ENCODE measurements at places on chromosomes 13 and 19.

- DNase-seq: no peak
Observed at GRCh38 chr13:49497272-49497671, 1.5 kb downstream of the PHF11 start.

DNA sequence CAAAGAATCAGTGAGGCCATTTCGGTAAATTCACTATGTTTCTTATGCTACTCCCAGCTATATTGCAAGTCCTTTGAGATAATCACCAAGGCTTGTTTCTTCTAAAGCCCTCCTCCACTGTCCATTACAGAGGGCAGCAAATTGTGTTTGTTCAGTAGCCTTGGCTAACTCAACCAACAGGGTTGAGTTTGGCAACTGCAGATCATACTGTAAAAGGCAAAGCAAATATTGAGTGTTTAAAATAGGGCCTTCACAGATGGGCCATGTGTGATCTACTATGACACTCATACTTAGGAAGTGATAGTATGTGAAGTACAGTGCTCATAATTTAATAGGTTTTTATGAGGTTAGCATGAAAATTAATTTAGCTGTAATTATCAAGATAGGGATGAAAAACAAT is 171.3 kb downstream of the DACH1 start:
- no peak for DNase-seq

GRCh38 chr13:93235258-93236015 is 8.8 kb downstream of the GPC6 start:
- DNase-seq: no peak

GRCh38 chr19:49411681-49412326 is 11.4 kb downstream of the PTH2 start:
- no peak for DNase-seq

GRCh38 chr13:51839711-51840540 is 5.1 kb downstream of the TMEM272 start:
- peak; percentile 16 for DNase-seq

GRCh38 chr19:5103061-5103701 is 134.3 kb downstream of the KDM4B start:
- DNase-seq: no peak

DNA sequence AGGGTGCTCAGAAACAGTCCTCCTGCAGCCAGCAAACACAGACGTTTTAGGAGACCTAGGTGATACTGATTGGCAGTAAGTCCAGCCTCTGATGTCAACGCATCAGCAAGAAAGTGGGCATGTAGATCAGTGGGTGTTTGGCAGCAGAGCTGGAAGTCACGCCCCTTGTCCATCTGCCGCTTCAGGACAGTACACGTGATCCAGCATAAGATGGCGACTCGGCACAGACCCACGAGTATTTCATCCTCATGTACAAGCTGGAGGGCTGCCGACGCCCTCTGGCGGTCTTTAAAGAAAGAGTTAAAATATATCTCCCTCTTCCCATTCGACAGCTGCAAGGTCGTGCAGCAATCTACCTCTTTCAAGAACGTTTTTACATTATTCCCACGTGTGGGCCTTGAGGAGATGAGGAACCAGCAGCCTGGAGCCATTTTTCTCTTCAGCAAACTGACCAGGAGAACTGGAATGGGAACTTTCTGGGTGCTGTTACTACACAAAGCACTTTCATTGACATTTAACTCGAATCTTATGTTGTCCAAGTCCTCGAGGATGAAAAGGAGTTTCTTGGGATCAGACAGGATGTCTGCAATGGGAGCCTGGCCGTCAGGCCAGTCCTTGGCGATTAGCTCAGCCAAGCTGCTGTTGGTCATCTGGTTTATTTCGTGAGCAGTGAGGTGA is 22.3 kb downstream of the NLRP11 start:
- peak; percentile 49 for DNase-seq

DNA sequence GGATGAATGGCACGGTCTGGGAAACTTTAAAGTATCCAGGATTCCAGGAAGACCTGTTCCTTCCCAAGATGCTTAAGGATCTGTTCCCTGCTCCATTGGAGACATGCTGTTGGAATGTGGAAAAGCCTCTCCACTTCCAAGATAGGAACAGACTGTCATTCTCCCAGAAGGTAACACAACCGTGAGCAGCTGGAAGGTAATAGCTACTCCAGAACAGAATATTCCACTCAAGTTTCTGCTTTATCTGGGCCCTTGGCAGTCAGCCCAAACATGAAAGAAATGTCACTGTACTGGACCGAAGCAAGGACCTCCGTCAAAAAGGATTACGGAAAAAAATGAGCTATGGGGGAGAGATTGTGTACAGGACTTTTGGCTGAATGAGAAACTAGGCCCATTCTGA is 420.9 kb upstream of the NBEA start:
- no peak for DNase-seq

DNA sequence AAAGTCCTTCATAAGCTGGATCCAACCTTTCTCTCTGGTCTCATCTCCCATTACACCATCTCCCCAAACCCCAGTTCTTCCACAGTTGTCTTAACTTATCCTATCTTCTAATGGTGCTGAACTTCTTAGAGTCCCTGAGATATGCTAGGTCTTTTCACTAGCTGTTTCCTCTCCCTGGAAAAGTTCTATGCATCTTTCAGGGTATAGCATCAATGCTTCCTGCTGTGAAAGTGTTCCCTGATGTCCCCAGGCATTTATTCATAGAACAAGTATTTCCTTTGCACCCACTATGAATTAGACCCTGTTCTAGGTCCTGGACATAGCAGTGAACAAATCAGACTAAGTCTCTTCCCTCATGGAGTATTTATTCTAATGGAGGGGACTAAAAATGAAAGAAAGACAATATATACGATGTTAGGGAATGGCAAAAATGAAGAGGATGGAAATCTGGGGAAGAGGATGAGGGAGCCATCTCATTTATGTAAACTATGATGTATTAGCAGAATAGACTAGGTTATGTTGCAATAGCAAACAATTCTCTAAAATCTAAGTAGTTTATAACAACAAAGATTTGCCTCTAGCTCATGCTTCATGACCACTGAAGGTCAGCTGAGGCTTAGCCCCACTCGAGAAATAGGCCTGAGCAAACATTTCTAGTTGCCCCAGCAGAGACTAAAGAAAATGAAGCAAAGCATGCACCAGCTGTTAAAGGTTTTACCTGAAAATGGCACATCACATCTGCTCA is 120.0 kb downstream of the CYSLTR2 start:
- no peak for DNase-seq
